ENCODE measurements at places on chromosomes 11 and 22.
A peak's percentile ranks its signal among the peaks of the same experiment; 100 is the strongest.

- no peak for DNase-seq
Measured at GRCh38 chr22:42388130-42388797, 43.9 kb downstream of the NFAM1 start.

DNA sequence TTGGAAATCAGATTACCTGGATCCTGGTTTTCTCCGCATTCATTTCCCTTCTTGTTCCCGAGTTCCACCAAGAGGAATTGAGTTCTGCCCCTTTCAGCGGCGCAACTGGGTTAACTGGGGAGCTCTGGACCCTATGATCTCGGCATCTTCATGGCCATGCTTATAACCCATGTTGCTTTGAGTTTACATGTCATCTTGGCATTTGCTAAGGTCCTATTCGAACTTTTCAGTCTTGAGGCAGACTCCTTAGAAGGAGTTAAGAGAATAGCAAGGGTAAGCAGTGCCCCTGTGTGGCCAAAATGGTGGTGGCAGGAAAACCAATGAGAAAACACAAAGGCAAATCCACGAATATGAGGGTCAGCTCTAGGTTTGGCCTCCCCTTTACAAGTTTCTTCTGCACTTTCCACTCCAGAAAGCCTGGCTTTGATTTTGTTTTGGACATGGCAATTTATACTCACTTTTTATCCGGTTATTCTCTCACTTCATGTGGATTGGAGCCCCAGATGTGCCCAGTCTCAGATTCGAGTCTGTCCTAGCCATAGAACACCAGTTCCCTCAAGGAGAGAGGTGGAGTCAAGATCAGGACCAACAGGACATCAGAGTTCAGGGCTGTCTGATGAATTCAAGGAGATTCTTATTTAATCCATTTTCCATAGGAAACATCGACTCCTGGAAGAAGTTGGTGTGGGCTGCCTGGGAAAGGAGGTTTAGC, 55.3 kb upstream of the FBXO3 start:
- peak; percentile 76 for DNase-seq

DNA sequence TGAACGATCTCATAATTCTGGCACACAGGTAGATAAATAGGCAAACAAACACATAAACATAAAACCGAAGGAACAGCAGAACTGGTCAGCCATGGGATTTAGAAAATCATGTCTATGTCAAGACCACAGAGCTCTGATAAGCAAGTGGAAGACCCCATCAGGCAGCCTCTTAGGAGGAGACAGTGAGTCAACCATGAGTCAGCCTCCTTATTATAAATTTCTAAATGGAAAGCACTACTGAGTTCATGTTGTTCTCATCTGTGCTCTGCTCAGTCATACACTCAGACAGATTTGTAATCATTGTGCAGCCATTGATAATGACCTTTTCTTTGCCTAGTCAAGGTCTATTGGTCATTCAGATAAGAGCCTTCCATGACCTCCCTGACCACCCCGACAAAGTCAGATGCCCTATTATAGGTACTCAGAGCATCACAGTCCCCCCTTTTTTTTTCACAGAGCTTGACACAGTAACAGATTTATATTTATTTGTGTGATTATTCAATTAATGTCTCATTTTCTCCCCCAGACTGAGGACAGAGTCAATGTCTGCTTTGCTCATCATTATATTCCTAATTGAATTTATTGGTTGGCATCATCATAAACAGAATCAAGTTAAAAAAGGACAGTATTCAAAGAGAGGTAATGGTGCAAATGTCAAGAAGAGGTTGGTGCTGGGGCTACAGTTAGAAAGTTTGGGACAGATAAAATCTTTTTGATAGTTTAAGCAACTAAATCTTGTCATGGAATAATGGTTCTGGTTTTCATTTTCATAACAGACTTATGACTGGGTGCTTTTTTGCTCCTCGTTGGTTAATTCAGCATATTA, 579.7 kb upstream of the CCDC90B start:
- DNase-seq, result no peak

GRCh38 chr11:122486793-122487495, 168.6 kb upstream of the UBASH3B start:
- no peak for DNase-seq

DNA sequence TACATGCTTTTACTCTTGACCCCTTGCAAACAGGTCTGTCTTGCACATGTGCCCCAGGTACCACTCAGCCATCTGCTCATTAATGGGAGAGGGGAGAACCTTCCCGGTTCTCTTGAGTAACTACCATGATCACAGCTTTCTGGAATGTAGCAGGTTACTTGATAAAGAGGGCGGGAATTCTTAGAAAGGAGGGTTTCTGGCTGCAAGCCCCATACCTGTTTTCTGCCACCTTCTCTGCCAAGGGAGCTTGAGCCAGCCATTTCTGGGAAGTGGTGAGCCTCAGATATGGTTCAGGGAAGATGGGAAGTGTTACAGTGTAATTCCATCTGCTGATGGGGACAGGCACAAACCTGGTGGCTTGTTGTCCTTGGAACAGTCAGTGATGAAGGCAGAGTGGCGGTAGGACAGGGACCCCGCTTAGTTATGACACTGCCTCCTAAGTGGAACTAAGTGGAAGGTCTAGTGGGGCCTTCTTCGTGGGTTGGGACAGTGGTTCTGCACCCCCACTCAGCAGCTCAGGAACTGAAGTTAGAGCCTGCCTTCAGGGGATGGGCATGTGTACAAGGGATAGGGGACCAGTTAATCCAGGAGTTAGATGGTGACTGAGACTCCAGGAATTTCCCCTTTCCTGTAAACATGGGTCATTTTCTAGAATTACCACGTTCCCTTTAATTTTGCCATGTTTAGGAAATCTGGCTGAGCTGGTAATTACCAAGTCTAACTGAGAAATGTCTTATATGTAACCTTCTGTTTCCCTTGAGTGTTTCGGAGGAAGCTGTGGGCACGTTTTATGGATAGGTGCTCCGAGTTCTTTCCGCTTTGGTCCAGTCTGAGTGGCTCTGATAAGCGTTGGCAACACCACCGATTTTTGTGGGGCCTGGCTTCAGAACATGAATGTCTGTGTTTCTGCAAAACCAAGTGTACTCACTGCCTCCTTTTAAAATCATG, 35.3 kb downstream of the BCR start:
- no peak for DNase-seq

DNA sequence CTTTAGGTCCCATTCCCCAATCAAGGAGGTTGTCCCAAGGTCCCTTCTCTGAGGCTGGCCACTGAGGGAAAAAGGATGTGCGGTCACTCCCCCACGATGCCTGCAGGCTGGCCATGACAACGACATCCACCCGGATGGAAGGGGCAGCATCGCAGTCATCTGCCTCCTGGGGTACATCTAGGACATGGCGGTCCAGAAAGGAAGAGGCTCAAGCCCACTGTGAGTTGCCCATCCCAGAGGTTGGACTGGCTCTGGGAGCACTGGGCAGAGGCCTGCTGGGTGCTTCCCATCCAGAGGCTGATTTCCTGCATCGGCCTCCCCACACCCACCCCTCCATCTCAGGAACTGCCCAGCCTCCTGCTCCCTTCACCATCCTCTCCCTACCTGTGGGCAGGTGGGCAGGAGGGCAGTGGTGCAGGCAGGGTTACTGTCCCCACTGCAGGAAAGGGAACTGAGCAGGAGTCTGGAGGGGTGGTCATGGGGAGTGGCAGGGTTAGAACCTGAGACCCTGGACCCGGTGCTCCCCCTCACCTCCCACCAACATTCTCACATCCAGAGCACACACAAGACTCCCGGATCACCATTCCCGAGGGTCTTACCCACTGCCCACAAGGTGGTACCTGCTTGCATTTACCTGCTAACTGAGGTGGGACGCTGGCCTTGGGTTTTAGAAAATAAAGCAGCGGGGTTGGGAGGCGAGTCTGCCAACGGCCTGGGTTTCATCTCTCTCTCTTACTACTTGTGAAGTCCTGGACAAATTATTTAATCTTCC, 4.4 kb downstream of the RCE1 start:
- DNase-seq, result no peak

DNA sequence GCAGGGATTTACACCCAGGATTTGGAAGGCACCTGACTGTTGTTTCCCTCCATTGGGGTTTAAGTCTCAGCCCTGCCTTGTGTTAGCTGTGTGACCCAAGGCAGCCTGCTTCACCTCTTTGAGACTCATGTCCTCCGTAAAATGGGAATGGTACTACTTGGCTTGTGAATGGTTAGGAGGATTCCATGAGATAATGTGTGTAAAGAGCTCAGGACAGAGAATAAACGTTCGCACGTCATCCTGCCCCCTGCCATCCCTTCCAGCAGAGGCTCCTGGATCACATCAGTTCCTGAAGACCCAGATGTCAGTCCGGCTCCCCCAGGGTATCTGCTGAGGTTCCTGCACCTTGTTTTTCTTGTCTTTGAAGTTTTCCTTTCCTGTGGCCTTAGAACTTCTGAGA, 16.8 kb upstream of the ACCSL start:
- DNase-seq, result no peak

DNA sequence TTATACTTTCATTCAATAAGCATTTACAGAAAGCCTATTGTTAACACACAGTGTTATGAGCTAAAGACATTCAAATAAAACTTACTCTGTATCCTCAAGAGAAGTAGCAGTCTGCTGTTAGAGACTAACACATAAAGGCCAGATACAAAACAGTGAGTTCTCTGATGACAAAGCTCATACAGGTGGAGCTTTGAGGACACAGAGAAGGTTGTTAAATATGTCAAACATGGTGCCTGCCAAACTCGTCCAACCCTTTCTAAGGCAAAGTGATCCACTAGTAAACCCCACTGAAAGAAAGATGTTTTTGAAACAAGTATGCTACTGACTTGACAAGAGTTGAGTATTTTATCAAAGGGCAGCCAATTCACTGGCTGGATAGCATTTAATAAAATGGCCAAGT, 70.1 kb downstream of the C2CD3 start:
- no peak for DNase-seq

- no peak for DNase-seq
Measured at GRCh38 chr11:119125821-119126220, 4.4 kb downstream of the HINFP start.

DNA sequence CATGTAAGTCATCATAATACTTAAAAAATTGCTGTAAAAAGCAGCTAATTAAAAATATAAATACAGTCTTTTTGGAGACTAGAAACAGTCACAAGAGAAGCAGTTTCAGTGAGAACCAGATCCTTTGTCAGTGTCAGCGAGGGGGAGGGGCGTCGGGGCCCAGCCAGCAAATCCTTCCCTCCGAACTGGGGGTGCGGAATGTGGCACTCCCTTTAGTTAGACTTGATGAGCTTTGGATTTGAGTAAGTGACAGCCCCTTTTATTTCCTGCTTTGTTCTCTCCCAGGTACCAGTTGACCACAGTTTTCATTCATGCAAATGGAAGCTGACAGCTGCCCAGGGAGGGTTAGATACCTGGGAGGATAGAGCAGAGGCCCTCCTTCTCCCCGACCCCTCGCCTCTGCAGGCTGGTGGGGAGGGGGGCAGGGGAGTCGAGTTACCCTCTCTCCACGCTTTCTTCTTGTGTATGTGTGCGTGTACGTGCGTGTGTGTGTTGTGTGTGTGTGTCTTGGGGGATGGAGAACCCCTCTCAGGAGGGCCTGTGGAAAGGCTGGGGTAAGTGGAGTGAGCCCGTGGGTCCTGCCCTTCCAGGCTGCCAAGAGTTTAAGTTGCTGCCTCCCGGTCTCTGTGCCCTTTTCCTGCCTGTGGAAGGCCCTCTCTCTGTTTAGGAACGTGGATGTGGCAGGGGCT, 38.3 kb downstream of the PTPRJ start:
- DNase-seq, result no peak

DNA sequence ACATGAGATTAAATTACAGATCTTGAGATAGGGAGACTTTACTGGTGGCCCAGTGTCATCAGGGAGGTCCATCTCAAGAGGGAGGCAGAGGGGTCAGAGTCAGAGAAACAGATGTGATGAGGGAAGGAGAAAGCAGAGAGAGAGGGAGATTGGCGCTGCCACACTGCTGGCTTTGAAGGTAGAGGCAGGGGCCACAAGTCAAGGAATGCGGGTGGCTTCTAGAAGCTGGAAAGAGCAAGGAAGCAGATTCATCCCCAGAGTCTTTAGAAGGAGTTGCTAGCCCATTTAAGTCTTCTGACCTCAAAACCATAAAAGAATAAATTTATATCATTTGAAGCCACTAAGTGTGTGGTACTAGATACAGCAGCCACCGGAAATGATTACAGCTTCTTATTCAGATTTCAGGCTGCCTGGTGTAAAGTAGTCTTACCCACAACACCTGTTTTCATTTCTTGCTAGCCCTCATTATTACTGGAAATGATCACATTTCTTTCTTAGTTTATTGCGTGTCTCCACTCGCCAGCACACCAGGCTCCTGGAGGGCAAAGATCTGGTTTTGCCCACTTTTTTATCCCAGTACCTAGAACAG, 12.6 kb upstream of the SERPINH1 start:
- no peak for DNase-seq

GRCh38 chr11:118997627-118998387, at the start of gene CENATAC:
CENATAC (plus strand) TSS chr11:118998138; CDS start chr11:118998198, 60 bp downstream.
- DNase-seq, result peak; percentile 96

GRCh38 chr11:106875013-106875412, 143.3 kb downstream of the GUCY1A2 start:
- DNase-seq, result no peak

GRCh38 chr11:92330114-92330513, 105.5 kb downstream of the FAT3 start:
- no peak for DNase-seq

DNA sequence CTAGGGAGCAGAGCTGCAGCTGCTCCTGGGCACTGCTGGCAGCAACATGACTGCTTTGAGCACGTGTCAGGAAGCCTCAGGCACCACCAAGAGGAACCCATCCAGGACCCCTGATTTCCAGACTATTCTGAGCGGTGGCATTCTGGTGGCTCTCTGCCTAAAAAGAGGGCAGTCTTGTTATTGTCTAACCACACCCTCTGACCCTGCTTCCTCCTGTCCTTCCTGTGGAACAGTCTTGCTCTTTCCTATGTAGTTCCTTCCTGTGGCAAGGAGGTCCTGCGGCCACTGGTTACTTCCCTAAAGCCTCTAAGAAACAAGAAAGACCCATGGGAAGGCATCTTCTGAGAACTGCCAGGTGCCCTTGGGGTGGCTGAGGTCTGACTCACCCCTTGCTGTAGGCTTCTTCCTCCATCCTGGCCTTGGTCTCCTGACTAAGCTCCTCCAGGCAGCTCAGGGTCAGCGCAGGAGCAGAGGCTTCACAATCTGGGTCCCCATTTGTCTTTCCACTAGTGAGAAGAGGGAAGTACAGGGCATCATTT, 13.1 kb upstream of the LYVE1 start:
- DNase-seq, result no peak

GRCh38 chr11:32705309-32706033, 89.0 kb downstream of the CCDC73 start:
- no peak for DNase-seq

DNA sequence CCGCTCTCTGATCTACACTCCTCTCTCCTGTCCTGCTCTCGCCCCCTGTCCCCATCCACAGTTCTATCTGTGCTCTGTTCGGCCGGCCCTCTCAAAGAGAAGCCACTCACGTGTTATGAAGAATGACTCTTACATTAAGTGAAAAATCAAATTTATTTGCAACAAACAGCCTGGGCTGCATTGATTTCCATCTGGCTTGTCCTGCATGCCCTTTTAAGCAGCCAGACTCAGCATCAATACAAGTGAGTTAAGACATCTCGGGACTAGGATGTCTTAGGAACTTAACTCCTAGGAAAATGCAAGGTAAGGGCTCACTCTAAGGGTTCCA, 373.5 kb downstream of the TENM4 start:
- DNase-seq, result no peak

GRCh38 chr11:93849751-93850593, 446 bp downstream of the VSTM5 start:
- no peak for DNase-seq

GRCh38 chr11:102522312-102523188, 8.0 kb downstream of the MMP7 start:
- no peak for DNase-seq

- DNase-seq, result peak; percentile 58
Measured at GRCh38 chr11:119741369-119742262, 12.6 kb upstream of the NECTIN1 start.

GRCh38 chr11:2867722-2868505, 17.7 kb downstream of the CDKN1C start:
- DNase-seq, result no peak
